Neural progenitor cell (in vitro differentiated cells): ENCODE measurements at places on chromosomes 3 and 15. TPM values are rescaled to one million over a fixed set of nuclear protein-coding genes. Genes with fewer than 3 reads are reported as not detected.

Gene FBXW12
- 0.82 and 1.4 TPM in 2 replicates for total RNA-seq

Gene CCDC54
- total RNA-seq = not detected in 2 replicates

Gene XCR1
- not detected in 2 replicates for total RNA-seq

Gene SCAANT1
- not detected in 2 replicates for total RNA-seq

Gene GOLGA8M
- total RNA-seq = not detected in 2 replicates

Gene PLA2G4B
- 2.0 and 10.1 TPM in 2 replicates for total RNA-seq

Gene SMCO1
- total RNA-seq = not detected in 2 replicates

Gene IP6K1
- total RNA-seq = 26.3 and 41.2 TPM in 2 replicates

DNA sequence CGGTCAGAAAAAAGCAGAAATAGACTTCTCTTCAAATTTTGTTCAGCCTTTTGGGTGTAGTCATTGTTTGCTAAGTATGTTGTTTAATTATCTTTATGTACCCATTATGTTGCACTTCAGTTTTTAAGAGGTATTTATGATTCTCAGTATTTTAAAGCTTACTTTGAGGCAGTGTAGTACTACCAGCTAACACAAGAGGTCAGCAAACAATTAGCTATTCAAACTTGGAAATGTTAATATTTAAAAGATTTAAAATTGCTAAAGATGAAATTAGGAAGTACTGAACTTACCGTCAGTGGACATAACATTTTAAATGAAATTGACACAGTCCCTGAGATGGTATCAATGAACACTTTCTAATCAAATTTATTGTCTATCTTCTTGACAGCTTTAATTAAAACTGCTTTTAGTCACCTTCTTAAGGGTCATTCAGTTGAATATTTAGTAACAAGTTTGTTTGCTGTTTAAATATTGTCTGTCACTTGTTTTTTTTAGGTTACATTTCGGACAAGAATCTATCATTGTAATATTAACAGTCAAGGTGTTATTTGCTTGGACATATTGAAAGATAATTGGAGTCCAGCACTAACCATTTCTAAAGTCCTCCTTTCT is 28.1 kb downstream of the NKIRAS1 start:
- no peak for DNase-seq

- no peak for DNase-seq
Observed at GRCh38 chr15:56798639-56799038, 65.3 kb upstream of the ZNF280D start.

GRCh38 chr15:79431636-79432344 is at the start of gene MINAR1:
TSS of gene MINAR1 (plus strand) at chr15:79432336. CDS start at chr15:79456148, 23,812 bp downstream.
- peak; percentile 75 for DNase-seq

DNA sequence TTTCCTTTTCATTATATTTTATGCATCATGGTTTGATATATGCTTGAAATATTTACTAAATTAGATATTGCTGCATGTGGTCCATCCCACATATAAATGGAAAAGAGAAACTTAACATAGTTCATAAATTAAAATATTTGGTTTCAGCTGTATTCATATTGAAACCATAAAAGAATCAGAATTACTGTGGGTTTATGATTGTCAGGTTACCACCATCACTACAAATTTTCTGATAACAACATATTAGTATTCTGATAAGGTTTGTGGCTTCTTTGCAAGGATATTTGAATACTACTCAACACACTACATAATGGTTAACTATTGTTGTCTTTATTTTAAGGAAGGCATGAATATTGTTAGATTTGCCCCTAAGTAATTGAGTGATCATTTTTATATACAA is 235.5 kb downstream of the UBE2E2 start:
- DNase-seq = no peak

GRCh38 chr15:23734862-23735261 is 47.8 kb upstream of the NDN start:
- no peak for DNase-seq

GRCh38 chr15:62432702-62433398 is 267.8 kb upstream of the C2CD4B start:
- DNase-seq = no peak

DNA sequence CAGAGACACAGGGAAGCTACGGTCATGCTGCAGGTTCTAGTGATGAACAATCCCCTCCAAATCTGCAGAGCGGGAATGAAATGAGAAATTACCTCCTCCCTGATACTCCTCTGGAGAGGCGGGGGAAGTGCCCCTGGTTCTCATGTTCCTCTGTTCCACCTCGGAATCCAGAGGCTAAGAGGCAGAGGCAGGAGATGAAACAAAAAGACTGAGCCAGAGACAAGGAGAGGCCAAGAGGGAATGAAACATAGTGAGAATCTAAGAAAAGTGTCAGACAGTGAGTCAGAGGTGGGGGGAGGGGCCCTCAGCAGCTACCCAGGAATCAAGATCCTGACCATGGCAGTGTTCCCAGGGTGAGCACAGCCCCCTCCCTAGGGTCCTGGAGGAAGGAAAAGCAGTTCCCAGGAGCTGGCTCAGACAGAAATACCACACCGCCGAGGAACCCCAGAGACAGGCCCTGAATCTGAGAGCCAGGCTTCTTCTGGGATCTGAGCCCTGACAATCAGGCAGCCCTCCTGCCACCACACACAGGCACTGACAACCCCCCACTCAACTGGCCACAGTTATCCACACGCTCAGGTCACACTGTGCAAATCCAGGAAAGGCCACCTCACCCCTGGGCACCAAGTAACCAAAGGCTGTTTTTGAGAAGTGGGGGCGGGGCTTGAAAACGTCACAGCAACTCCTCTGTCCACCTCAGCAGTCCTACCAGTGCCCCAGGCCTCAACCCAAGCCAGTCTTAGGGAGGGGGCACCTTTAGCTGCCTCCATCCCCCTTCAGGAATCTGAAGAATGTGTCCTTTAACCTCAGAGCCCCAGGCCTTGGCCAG is 2.4 kb downstream of the CSRNP1 start:
- peak; percentile 76 for DNase-seq

GRCh38 chr15:100307241-100308212 is 34.2 kb downstream of the ADAMTS17 start:
- no peak for DNase-seq

DNA sequence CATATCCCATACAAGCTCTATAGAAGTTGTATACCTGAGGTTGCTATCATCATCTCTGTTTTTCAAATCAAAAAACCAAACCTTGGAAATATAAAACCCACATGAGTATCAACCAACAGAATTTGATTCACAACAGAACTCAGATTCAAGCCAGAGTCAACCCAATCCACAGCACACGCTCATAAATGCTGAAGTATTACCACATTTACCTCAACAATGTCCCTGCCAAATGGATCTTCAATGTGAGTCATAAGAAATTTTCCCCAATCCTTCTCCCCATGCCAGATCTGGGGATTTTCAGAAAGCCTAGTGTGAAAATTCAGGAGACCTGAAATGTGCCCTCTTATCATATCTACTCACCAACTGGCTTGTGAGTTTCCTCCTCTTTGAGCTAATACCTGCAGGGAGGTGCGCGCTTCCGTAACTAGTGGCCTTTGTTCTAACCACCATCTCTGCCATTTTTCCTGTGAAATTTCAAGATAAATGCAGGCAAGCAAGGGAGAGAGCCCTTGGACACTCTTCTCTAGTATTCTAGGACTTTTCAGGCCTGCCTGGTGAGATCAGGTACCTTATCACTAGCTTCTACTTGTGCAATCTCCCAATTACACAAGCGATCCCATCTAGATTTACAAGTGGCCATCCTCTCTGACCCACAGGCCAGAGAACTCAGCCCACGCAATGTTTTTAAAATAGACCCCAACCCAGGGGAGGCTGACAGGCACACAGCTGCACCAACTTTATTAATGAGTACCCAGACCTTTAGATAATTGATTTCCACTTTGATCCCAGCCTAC is 1076.9 kb upstream of the CFAP20DC start:
- no peak for DNase-seq

GRCh38 chr15:98405013-98405412 is 243.3 kb upstream of the IGF1R start:
- no peak for DNase-seq

DNA sequence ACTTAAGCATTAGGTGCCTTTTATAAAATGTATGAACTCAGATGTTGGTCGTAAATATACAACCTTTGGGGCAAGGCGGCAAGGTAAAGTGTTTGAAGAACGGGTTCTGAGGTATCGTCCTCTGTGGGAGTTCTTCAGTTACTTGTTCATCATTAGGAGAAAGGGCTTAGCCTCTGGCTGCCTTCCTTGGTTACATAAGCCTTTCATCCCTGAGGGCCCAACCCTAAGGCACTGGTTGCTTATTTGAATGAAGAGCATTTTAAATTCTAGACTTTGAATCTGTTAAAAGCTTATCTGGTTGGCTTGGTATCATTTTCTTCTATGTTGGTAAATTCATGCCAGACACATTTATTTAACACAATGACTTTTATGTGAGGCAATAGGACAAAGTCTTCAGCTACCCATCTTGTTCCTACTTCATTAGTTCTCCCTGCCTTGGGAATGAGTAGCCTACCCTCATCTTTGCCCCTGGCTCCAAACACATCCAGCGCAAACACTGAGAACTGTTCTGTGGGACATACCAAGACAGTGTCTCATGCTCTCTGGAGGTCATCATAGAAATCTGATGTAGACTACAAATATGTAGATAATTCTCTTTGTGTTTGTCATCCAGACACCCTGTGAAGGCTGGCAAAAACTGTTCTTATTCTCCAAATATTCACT is 12.4 kb upstream of the CCDC80 start:
- DNase-seq = no peak

DNA sequence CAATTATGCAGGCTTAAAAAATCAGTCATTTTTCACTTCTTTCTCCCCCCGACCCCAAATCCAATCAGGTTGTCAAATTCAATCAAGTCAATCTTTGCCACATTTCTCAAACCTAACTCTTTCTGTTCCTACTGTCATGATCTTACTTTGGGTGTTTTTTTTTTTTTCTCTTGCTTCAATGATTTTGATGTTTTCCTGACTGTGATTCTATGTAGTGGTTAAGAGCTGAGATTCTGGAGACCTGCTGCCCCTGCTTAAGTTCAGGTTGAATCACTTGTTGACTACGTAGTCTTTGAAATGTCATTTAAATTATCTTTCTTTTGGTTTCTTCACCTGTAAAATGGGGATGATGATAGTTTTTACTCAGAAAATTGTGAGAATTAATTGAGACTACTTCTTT is 117.5 kb downstream of the TPRG1 start:
- DNase-seq = no peak

- peak; percentile 70 for DNase-seq
Observed at GRCh38 chr3:72582211-72582878, 265.9 kb downstream of the SHQ1 start.

DNA sequence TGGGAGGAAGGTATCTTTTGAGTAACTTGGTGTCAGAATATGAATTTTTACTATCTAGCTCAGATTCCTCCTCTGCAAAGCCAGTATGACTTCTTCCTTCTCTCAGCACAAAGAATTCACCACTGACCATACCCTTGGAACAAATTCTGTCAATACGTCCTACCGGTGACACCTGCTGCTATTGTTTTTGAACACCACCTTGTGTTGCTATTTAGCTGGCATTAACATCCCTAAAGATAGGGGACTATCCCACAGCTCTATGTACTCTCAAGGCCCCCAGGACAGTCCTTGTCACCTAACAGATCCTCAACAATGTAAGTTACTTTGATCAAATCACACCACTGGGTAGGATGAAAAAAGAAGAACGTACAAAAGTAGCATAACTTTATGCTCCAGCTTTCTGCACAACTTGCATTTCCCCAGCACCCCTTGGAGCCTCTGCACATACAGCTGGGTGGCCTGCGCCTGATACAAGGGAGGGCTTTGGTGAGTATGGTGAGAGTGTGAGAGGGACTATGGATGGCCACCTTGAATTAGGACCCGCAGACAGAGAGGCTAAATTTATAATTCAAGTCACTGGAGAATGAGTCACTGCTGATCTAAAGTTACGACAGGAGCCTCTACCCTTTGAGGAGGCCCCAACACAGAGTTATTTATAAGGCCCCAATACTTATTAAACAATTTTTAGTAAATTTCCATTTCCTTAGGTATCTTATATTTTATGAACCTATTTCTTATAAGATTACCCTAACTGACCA is 2.3 kb upstream of the COLQ start:
- no peak for DNase-seq

DNA sequence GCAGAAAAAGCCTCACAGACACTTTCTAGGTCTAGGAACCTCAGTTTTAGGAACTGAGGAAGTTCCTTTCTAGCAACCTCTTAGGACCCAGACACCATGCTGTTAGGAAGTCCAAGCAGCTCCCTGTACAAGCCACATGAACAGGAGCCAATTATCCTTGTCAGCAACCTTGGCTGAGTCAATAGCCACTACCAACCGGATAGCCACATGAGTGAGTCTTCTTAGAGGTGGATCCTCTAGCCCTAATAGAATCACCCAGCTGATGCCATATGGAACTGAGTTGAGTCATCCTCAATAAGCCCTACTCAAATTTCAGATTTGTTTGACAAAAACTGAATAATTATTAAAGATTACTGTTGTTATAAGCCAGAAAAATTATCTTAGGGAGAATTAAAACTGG is 256.2 kb downstream of the NLGN1 start:
- DNase-seq = no peak

- peak; percentile 11 for DNase-seq
Observed at GRCh38 chr3:111068574-111068973, 3.0 kb upstream of the NECTIN3 start.
